Stimulated activated CD8-positive, alpha-beta memory T cell treated with anti-CD3 and anti-CD28 coated beads, Interleukin-2, amount 100 ng/mL, for 1 hour (primary cell): ENCODE measurements at places on chromosomes 7 and 10.

GRCh38 chr10:15943426-15943825 lies 83.1 kb upstream of the MINDY3 start:
- no peak for DNase-seq

DNA sequence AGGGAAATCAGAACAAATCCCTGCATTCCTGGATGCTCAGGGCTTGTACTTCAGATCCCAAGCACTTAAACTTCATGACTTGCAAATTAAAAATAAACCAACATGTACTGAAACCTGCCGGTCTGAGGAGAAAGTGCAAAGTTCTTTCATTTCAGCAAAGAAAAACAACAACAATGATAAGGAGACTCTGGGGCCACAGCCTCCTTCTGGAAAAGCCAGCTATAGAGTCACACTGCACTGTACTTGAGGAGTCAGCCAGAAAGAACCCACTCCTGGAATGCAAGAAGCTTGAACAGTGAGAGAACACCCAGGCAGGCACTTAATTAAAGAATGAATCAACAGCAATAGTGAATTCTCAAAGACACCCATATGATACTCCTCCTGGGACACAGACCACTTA lies 49.7 kb upstream of the TM9SF3 start:
- DNase-seq: no peak

DNA sequence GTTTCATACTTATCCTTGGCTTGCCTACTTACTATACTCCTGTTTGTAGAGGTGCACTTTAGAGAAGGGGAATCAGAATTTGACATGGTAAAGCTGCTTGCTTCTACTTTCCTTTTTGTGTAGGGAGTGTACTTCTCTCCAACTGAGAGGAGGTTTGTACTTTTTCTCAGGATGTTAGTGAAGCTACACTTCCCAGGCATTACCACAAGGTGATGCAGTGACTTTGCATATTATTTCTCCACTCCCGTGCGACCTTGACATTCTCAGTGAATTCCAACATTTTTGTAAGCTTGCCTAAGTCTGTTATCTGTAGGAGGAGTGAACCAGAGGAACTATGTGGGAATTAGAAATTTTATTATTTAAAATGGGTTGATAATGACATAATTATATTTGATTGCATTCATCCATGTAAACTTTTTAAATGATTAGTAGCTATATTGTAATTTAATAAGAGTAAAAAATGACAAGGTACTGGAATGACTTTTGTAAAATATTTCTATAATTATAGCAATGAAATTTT lies 5.2 kb downstream of the TAX1BP1 start:
- DNase-seq: no peak

DNA sequence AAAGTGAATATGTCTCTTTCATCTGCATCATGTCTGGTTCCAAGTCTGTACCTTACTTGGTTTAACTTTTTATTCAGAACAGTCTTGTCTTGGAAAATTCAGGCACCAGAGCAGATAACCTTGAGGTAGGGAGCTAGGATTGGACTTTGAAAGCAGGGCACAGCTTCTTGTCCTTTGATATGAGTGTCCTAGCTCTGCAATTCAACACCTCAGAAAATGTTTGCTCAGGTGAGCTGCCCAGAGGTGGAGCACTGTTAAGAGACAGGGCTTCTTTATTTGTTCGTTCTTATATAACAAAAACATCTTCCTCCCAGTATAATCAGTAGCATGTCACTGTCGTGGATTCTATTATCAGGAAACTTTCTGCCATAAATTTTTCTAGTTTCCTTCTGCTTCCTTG lies 118.3 kb downstream of the LRRC4 start:
- DNase-seq: no peak
